ENCODE measurements at places on chromosomes 16 and 17.

- DNase-seq: no peak
Observed at GRCh38 chr16:70158261-70158939, 15.2 kb upstream of the CLEC18C start.

DNA sequence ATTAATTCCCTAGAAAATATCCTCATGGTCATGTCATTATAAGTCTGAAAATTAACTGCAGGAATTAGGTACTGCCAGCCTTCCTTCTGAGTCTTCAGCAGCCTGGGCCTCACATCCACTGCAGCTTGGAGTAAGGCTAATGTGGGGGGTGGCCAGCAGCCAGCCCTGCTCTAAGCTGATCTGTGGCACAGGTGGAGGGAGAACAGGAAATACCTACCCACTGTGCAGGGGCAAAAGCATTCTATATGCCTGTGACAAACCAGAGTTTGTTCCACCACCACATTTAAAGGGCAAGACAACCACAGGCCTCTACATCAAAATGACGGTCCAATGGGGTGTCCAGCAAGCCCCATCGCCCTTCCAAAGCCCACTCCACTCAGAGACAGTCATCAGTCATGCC lies 9.4 kb downstream of the NPRL3 start:
- DNase-seq: no peak

- DNase-seq: no peak
Observed at GRCh38 chr16:120756-121155, 17.7 kb downstream of the NPRL3 start.

- no peak for DNase-seq
Observed at GRCh38 chr17:82328141-82328993, 5.2 kb downstream of the SECTM1 start.

GRCh38 chr17:30308406-30308805 lies 16.7 kb upstream of the BLMH start:
- DNase-seq: no peak

- no peak for DNase-seq
Observed at GRCh38 chr16:89952551-89952950, 4.0 kb downstream of the DEF8 start.

DNA sequence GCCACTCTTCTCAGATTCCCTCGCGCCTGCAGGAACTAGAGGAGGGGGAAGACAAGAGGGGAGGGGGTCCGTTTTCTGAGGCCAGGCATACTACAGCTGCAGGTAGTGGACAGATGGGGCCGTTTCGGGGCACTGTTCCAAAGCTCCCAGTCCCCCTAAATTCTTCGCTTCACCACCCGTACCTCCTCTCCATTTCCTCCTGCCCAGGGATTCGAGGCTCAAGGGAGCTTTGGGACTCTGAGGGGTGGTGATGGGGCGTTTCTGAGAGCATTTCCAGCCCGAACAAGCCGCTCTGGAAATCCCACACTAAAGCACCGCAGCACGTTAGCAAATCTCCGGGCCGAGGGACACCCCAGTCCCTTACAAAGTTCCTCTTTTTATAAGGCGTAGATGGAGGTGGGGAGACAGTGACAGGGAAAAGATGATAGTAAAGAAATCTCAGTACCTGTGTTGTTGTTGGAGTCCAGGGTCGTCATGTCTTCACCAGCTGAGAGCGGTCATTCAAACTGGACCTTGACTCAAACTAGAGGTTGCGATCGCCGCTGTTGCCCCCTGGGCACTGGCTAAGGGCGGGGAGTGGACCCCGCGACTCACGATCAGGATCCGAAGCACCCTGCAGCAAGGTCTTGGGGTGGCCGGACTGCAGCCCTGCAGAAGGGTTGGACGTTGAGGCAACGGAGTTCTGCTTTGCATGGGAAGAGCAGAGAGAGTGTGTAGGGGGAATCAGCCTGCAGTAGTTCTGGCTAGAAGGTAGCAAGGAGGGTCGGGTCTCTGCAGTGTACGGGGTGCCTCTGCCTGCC lies 570 bp downstream of the NR1D1 start:
- no peak for DNase-seq

DNA sequence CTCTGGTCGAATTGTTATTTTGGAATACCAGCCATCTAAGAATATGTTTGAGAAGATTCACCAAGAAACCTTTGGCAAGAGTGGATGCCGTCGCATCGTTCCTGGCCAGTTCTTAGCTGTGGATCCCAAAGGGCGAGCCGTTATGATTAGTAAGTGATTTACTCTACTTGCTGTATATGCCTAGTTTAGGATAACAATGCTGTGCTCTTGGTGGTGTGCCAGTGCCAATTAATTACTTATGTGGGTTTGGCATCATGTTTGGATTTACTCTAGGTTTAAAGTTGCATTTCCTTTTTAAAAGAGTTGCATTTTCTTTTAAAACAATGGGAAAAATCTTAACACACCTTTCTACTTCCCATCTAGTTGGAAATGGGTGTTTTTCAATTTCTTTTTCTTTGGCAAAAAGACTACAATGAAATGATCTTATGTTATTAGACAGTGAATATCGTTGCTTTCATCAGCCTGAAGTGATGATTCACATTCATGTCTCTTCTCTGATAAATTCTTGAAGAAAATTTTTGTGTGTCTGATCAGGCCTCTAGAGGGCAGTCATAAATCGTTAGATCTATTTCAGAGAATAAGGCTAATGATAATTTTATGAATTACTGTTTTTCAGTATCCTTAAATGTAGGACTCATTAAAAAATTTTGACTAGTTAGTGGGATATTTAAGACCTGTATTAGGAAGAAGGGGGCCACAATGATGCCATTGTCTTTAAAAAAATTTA lies 5.6 kb downstream of the SF3B3 start:
- DNase-seq: no peak

DNA sequence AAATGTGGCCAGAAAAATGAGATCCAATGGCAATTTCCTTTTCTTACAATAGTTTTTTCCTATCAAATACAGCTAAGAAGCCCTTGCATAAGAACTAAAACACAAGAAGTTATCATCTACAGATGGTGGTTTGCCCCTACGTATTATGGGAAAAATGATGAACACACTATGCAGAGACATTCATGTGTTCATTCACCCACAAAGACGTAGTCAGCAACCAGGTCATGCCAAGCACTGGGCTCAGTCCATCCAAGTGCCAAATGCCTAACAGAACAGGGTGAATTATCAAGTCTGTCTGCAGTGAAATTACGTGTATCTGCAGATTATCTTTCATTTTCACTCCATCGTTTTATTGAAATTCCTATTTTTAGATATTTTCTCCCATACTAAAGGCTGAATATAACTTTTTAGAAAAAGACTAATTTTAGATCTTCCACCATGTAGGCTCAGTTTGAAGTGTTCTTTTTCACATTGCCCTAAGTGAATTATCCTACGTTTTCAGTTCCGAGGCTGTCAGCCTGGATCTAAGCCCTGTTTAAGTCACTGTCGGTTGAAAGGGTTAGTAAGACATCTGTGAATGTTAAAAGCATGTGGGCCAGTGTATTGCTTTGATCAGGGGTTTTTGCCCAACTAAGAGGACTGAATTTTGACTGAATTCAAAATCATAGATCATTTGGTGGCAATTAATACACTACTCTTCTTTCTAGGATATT lies 78.1 kb upstream of the DHX40 start:
- DNase-seq: no peak

DNA sequence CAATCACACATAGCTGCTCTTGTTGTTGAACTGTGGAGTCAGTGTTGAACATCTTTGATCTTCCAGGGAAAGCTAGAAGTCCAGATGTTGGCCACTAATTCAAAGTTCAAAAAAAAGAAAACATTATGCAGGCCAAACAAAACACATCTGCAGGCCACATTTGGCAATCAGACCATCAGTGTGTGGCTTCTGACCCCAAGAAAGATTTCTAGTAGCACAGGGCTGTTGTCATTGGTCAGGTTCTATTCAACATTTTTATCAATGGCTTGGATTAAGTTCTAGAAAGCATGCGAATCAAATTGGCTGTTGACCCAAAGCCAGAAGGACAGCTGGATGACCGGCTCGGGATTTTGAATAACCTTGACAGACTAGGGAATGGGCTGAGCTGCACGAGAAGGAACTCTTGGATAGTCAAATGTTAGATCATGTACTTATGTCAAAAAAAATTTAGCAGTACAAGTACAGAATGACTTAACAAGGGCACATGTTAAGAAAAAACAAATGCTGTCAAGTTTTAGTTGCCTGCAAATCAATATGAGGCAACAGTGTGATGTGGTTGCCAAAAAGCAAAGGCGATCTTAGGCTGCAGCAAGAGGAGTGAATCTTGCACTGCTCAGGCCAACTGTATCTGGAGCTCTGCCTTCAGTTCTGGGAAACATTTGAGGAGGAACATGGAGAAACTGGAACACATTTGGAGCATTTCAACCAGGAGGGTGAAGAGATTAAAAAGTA lies 187.6 kb downstream of the RGS9 start:
- no peak for DNase-seq

- no peak for DNase-seq
Observed at GRCh38 chr17:76404976-76405563, 20.7 kb downstream of the SPHK1 start.

- DNase-seq: no peak
Observed at GRCh38 chr16:10950393-10950792, 6.0 kb downstream of the CLEC16A start.

GRCh38 chr16:19485611-19486010 lies 36.3 kb downstream of the GDE1 start:
- no peak for DNase-seq

- no peak for DNase-seq
Observed at GRCh38 chr16:84043486-84044117, 1.0 kb upstream of the SLC38A8 start.

- DNase-seq: no peak
Observed at GRCh38 chr17:77246110-77247047, 105.6 kb downstream of the SEC14L1 start.

DNA sequence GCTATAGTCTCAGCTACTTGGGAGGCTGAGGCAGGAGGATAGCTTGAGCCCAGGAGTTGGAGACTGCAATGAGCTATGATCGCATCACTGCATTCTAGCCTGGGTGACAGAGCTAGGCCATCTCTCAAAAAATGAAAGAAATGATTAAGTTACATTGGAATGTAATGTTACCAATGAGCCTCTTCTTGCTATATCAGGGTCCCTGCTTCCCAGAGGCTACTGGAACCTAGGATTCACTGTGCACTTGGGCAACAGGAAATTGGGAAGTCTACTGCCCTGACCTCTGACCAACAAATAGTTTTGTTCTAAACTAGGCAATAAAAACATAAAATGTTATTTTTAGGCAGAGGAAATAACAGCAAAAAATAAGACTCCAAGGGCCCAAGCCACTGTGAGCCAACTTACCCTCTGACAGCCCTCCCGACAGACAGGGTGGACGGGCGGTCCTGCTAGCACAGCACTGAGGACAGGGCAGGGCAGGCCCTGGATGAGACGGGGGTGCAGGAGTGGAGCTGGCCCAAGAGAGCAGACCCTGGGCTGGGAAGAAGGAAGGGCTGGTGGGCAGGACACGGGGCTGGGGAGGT lies 27.5 kb downstream of the NSMCE1 start:
- DNase-seq: no peak

DNA sequence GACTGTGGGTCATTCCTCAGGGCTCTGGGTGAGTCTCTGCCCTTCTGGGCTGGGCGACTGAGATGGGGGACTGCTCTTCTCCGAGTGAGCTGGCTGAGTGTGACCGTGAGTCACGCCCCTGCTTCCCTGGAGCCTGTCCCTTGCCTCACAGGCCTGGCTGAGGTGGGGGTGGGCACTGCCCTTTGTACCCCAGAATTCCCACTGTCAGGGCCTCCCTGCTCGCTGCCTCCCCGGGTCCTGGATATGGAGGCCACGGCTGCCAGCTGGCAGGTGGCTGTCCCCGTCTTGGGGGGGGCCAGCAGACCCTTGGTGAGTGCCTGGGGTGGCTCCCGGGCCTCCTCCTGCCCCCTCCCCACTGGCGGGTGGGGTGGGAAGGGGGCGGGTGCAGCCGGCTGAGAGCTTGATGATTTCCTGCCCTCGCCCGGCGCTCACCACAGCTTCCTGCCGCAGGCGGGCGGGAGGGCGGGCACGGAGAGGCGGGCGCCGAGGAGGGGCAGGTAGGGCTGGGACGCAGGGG lies at the start of gene LAT:
LAT (plus strand) TSS at position 434 of the 517 bp plus-strand sequence. CDS start 366 bp downstream, outside the sequence.
- DNase-seq: no peak

GRCh38 chr17:50133769-50134099 lies 3.8 kb upstream of the SAMD14 start:
- no peak for DNase-seq

DNA sequence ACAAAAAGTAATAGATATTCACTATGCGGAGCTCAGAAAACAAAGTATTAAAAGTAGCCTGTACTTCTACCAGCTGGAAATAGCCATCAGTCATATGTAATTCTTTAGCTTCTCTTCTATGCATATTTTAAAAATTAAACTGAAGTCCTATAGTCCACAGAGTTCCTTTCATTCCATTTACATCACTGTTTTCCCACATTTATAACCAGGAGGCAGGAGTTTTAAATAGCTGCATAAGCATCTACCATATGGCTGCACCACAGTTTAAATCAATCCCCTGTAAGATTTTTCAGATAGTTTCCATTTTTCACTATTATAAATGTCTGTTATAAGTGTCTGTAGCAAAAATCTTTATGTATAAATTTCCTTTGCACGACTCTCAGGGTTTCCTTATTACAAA lies 45.1 kb downstream of the ZFHX3 start:
- DNase-seq: no peak

DNA sequence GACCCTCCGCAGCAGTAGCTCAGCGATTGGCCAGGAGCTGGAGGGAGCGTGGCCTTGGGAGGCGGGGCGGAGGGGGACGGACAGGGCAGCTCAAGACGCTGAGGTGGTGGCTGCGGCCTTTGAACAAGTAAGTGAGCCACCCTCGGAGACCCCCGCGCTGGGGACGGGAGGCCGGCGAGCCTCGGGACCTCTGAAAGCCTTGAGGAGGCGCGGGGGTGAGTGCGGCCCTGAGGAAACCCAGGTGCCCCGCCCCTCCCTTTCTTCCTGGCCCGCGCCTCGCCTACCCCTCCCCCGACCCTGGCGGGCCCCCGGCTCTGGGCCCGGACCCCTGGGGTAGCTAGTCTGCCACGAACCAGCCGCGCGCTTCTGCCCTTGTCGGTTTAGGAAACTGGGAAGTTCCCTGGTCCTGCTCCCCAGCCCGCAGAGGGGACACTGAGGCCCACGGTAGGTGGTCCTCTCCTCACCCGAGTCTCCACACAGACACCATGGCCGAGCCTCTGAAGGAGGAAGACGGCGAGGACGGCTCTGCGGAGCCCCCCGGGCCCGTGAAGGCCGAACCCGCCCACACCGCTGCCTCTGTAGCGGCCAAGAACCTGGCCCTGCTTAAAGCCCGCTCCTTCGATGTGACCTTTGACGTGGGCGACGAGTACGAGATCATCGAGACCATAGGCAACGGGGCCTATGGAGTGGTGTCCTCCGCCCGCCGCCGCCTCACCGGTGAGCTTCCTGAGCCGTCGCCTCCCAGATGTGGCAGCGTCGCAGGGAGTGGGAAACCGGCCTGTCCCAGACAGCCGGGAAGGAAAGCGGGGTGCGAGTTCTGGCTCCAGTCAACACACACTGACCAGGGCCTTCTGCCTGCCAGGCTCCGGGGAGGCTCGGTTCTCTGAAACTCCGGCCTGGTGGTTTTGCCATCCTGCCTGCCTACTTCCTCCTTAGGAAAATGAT lies at the start of gene MAPK7:
MAPK7 (plus strand) TSS at position 83 of the 945 bp plus-strand sequence; CDS start at position 486, 403 bp downstream.
- no peak for DNase-seq

Measured in activated CD8-positive, alpha-beta memory T cell treated with anti-CD3 and anti-CD28 coated beads for 48 hours (primary cell).